ENCODE measurements at places on chromosomes 11 and 22.

DNA sequence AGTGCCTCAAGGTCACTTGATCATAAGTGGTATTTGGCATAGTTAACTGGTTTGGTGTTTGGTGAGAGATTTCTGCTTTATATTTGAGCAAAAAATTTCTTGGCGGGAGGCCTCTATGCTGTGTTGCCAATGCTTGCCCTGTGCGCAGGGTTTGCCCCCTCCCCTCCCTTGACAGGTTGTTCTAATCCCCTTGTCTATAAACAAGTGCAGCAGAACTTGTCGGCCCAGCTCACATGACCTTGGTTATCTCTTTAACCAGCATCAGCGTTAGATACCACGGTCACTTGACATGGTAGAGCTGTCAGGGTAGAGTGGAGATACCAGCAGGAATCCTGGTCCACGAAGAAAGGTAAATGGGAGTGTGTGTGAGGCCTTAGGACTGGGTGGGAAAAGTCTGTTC is 35.6 kb downstream of the MARK2 start:
- no peak for DNase-seq

- DNase-seq, result peak; percentile 49
Observed at GRCh38 chr11:68037411-68038225, 1.2 kb upstream of the TCIRG1 start.

- DNase-seq, result no peak
Observed at GRCh38 chr11:91902312-91902711, 322.3 kb upstream of the FAT3 start.

DNA sequence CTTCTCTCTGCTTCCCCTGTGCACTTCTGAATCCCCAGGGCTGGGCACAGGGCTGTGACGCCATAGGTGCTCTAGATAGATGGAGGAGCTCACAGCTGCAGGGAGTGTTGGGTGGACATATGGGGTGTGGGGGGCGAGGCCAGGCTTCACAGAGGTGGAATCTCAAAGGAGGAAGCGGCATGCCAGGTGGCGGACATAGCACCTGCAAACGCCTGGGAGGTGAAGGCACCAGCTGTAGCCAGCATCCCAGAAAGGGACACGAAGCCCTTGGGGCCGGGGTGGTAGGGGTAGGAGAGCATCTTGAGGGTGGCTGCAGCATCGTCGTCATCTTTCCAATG is 14.6 kb upstream of the KCNQ1OT1 start:
- DNase-seq, result peak; percentile 41

- no peak for DNase-seq
Observed at GRCh38 chr11:17811352-17811751, 76.8 kb downstream of the KCNC1 start.

GRCh38 chr22:37633625-37634416 is 5.6 kb upstream of the SH3BP1 start:
- DNase-seq, result peak; percentile 94

GRCh38 chr11:94787801-94788200 is 19.6 kb downstream of the AMOTL1 start:
- DNase-seq, result no peak

Measured in psoas muscle (tissue), 8 donors.